ENCODE measurements at places on chromosomes 3 and 15. TPM values are rescaled to one million over a fixed set of nuclear protein-coding genes. Genes with fewer than 3 reads are reported as not detected.
A peak's percentile ranks its signal among the peaks of the same experiment; 100 is the strongest.

DNA sequence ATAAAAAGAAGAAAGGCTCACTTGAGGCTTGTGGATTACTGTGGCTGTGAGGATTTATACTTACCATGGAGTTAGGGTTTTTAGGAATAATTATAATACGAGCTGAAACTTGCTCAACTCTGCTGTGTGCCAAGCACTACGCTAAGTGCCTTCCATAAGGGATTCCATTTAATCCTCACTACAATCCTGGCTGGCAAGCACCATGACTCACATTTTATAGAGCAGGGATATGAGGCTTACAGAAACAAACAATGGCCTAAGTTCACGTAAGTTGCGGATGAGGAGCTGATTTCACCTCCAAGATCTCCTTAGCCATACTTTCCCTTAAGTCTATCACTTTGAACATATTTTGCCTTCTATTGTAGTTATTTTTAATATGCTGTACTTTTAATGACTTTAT lies 43.9 kb upstream of the ARL8B start:
- no peak for DNase-seq

DNA sequence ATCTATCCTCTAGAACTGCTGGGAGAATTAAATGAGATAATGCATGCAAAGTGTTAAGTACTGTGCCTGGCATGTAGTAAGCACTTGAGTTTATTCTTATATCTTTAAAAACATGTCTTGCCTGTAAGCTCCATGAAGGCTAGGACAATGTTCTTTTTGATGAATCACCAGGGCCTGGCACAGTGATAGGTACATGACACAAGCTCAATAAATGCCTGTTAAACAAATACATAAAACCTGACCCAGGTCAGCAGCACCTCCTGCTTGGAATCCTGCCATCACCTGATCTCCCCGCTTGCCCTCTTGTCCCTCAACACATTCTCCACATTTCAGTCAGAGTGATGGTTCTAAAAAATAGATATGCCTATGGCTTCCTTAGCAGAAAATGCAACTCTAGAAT lies 186.8 kb downstream of the CHST2 start:
- DNase-seq: no peak

DNA sequence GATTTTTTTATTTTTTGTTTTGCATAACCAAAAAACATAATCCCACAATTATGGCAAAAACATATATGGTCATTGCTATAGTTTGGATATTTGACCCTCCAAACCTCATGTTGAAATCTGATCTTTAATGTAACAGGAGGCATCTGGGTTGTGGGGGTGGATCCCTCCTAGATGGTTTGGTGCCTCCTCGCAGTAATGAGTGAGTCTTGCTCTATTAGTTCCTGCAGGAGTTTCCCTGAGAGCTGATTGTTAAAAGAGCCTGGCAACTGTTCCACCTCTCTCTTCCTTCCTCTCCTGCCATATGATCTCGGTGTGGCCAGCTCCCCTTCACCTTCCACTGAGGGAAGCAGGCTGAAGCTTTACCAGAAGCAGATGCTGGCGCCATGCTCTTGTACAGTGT lies 33.2 kb upstream of the TRIM59 start:
- DNase-seq: no peak

DNA sequence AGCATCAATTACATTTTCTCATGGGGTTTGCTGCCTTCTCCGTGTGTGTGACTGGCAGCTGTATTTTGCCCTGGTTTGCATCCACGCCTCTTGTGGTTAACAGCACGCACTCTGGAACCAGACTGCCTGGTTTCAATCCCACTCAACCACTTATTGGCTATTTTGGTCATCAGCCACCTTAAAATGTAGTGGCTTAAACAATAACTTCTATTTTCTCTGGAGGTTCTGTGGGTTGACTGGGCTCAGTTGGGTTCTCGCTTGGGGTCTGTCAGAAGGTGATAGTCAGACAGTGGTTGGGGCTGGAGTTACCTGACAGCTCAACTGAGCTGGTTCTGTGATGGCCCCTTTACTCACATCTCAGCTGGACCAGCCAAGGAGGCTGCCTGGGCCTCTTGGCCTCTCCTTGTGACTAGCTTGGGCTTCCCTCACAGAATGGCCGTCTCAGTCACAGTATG lies 36.8 kb downstream of the EHD4 start:
- DNase-seq: no peak

- no peak for DNase-seq
Observed at GRCh38 chr15:91099995-91100813, at the start of gene SV2B. Gene SV2B (plus strand): TSS chr15:91100257. CDS start chr15:91226264, 126,007 bp downstream.

- DNase-seq: no peak
Observed at GRCh38 chr15:100193277-100193860, 148.4 kb downstream of the ADAMTS17 start.

DNA sequence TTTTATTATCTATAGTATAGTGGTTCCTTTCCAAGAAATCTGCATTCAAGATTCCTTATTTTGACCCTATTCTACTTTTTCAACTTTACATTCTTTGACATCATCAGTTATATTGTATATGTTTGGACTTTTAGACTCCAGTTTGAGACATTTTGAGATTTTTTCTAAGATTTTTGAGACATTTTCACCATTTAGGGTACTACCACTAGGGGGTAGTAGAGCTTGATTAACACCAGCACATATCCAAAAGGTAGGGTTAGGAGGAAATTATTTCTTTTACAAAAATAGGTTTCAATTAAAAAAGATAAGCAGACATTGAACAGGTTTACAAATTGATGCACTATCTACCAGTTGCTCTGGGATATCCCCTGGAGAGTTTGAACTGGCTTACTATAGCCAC lies 262.5 kb downstream of the SCAPER start:
- no peak for DNase-seq

- DNase-seq: no peak
Observed at GRCh38 chr3:108494906-108495531, 15.4 kb downstream of the MYH15 start.

- DNase-seq: no peak
Observed at GRCh38 chr3:30691249-30691880, 85.0 kb downstream of the TGFBR2 start.

GRCh38 chr3:191123946-191124345 lies 75.1 kb upstream of the OSTN start:
- no peak for DNase-seq

DNA sequence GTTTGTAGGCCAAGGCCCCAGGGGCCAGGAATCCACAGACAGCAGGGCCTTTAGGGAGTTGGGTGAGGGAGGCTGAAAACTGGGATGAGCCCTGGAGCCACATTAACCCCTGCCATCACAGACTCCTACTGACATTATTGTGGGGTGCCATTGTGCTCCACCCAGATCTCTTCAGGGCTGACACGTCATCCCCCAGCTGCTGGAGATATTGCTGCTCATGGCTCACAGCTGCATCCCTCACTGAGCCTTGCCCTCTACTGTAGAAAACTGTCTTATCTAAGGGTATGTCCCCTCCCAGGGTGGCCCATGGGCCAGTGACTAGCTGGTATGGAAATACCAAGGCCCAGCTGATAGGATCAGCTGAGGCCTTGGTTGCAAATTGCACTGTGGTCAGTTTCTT lies 87.3 kb upstream of the PRR23C start:
- no peak for DNase-seq

GRCh38 chr3:77102951-77103769 lies 63.3 kb downstream of the ROBO2 start:
- DNase-seq: no peak

DNA sequence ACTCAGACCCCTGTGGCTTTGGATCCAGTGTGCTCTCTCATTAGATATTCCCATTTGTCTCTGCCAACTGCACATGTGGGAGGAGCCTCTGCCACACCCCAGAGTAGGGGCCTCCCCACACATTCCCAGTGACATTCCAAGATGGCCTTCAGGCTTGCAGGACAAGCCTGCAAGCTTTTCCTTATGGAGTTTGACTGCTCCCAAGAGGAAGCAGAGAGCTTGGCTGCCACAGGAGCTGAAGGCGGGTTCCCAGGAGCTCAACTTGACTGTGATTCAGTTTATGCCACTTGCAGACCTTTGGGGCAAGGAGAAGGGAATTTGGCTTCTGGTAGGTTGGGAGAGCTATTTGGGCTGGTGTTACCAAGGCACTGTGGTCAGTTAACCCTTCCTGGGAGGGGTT lies 22.5 kb upstream of the EPHB1 start:
- no peak for DNase-seq

GRCh38 chr3:188241072-188241471 lies 87.1 kb downstream of the LPP start:
- DNase-seq: peak; percentile 30

DNA sequence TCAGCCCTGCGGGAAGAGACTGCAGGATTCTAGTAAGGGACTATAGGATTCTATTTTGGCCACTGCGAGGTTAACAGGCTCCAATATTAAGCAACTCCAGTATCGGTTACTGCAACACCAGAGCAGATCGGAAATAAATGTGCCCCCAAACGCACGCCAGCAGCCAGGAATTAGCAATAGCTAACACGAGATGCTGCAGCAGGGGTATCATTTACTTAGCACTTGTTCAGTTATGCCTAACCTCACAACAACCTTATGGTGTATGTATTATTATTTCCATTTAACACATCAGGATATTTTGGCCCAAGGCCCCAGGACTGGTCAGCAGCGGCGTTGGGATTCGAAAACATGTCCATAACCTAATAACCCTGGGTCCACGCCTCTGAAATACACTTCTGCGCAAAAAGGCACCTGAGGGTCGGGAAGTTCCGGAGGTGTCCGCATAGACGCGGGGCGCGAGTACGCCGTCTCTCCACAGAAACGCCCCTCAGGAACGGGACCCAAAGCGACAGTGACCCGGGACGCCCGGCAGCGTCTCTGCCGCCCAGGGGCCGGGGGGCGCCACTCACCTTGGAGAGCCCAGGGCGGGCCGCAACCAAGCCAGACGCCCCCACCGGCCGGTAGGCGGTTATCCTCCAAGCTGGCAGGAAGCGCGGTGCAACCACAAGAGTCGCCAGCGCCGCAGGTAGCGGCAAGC lies 681 bp downstream of the PIK3CB start:
- DNase-seq: peak; percentile 26

DNA sequence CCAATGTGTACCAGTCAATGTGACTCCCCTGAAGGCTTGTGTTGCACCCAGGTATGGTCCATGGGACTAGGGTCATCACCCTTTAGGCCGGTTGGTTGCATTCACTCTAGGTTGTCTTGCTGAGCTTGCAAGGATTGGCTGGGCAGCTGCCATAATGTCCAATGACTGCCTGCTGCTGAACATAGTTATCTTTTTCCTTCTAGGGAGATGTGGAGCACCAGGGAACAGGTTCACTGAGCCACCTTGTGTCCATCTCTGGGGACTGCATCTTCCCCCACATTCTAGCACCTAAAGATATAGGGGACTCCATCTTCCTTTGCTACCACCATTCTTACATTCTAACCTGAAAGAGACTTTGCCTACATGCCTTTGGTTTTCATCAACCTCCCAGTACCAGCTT lies 580.4 kb upstream of the TBL1XR1 start:
- no peak for DNase-seq

DNA sequence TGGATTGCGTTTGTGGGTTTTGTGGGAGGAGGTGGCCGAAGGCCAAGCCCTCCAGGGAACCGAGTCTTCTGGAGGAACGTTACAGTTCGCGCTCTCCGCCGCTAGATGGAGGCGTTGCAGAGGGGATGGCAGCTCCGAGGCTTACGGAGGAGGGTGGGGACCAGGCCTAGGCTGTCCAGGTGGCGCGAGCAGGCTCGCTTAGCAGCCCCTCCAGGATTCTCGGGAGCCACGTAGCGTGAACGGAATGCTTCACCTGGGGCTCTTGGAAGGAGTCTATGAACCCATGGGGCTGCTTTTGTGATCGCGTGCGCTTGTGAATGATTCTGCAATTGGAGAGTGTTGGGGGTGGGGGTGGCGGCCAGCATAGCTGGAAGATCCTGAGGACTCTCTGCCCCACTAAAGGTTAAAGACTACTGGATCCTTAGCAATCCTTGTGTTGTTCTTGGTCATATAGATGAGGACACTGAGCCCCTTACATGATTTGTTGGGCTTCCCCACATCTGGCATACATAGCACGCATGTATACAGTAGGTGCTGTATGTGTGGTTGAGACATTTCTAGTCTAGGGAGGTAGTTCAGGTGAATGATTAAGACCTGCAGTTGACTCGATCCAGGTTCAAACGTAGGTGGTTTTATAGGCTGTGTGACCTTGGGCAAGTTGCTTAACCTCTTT lies 25.7 kb downstream of the FAM3D start:
- DNase-seq: peak; percentile 69

DNA sequence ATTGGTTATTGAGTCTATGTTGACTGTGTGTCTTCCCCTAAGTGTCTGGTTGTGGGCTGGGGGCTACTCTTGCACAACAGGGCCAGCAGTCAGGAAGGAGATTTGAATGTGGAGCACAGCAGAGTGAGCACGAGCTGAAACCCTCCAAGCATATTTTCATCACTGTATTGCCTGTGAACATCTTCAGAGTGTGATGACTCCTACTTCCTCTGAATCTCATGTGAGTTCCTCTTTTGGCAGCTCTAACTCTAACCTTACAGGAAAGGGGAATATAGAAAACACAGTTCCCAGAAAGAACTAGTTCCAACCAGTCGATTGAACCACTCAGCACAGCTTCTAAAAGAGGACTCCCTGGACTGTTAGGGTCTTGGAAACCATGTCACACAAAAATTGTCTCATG lies 211.6 kb downstream of the RAP2B start:
- peak; percentile 15 for DNase-seq

DNA sequence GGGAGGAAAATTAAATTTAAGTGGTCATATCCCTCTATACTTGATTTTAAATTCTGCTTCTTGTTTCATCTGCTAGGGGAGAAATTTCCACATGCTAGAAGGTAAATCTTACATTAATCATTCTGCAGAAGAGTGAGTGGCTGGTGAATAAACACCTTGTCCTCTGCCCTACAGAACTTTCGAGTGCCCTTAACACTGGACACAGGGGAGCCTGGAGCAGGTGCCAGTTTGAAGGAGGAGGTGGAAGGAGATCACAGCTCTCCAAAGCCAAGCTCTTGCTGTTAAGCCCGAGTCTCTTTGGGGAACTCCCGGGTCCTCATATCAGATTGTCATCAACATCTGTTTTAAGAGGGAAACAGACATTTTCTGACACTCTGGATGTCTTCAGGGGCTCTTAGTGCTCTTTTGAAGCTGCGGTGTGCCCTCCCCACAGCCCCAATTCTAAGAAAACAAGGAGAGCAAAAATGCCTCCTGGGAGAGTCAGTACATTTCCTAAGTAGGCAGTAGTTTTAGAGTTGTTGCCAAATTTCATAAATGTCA lies 31.3 kb downstream of the LAMP3 start:
- no peak for DNase-seq

DNA sequence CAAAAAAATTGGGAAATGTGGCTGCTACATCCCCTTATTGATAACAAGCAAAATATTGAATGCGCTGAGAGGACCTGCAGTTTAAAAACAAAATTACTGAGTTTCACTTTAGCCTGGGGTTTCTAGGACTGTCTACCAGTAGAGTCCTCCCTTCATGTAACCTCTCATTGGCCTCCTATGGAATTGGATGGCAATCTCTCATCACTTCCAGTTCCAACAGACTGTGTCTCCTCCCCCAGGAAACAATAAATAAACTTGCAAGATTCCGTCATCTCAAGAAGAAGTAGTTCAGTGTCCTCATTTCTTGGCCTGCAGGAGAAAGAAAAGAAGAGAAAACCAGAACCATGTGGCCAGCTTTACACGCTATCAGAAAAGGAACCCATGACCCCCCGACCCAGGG lies 123.8 kb downstream of the TLE3 start:
- no peak for DNase-seq

- no peak for DNase-seq
Observed at GRCh38 chr3:128235207-128235926, 82.1 kb downstream of the EEFSEC start.

C3orf85 gene
- polyA plus RNA-seq: not detected
